ENCODE measurements at places on chromosomes 2 and 18.

DNA sequence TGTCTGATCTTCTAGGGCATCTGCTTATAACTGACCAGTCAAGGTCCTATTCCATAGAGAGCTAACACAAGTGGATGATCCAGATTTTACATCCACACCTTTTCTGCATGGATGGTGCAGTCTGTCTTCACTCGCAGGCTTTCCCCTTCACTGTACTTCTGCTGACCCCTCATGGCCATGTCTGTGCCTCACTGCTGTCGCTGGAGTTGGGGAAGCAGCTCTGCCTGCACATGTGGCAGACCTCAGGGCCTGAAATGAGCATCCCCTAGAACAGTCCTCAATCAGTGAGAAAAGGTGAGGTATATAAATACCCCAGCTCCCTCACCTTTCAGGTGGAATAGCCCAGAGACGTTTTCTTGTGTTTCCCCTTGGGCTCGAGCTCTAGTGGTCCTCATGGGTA lies 233.8 kb downstream of the ANKRD36B start:
- no peak for DNase-seq

- no peak for DNase-seq
Measured at GRCh38 chr2:101581675-101582299, 106.9 kb upstream of the RFX8 start.

- DNase-seq, result no peak
Measured at GRCh38 chr2:166365803-166366420, 9.8 kb downstream of the SCN9A start.

- DNase-seq, result no peak
Measured at GRCh38 chr2:124018890-124019289, 6.2 kb upstream of the CNTNAP5 start.

- DNase-seq, result no peak
Measured at GRCh38 chr18:62710417-62710816, 4.9 kb upstream of the PHLPP1 start.

DNA sequence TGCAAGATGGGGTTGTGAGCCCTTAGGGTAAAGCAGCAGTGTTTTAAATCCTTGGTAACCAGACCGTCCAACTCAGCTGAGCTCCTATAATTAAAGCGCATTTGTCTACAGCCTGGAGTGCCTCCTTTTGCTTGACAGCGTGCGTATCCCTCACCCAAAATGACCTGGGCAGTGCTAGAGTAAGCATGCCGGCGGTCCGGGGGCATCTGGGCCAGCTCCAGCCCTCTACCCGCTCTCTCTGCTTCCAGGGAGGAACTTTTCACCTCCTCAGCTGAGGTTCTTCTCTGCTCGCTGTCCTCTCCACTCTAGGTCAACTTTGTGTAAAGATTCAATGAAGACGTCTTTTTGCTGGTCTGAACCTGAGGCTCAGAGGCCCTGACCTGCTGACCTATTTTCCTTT lies 102.4 kb upstream of the TPO start:
- no peak for DNase-seq

DNA sequence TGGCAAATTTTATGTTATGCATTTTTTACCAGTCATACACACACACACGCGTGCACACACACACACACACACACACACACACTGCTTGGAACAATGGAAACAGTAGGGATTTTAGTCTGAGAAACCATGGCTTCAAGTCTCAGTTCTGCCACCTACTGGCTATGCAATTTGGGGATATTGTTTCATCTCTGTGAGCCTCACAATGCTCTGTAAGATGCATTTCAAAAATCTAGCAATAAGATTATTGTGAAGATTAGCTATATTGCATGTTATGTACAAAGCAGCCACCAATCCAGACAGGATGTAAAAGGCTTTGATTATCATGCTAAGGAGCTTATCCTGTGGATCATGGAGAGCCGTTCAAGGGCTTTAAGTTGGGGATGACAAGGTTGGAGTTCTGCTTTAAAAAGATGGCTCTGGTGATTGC lies 401.4 kb downstream of the NBAS start:
- DNase-seq, result no peak

GRCh38 chr2:99350194-99350593 lies 13.0 kb downstream of the EIF5B start:
- DNase-seq, result no peak

GRCh38 chr2:37143974-37144373 lies 12.8 kb downstream of the EIF2AK2 start:
- no peak for DNase-seq

- DNase-seq, result no peak
Measured at GRCh38 chr2:169005994-169006393, 25.1 kb downstream of the ABCB11 start.

DNA sequence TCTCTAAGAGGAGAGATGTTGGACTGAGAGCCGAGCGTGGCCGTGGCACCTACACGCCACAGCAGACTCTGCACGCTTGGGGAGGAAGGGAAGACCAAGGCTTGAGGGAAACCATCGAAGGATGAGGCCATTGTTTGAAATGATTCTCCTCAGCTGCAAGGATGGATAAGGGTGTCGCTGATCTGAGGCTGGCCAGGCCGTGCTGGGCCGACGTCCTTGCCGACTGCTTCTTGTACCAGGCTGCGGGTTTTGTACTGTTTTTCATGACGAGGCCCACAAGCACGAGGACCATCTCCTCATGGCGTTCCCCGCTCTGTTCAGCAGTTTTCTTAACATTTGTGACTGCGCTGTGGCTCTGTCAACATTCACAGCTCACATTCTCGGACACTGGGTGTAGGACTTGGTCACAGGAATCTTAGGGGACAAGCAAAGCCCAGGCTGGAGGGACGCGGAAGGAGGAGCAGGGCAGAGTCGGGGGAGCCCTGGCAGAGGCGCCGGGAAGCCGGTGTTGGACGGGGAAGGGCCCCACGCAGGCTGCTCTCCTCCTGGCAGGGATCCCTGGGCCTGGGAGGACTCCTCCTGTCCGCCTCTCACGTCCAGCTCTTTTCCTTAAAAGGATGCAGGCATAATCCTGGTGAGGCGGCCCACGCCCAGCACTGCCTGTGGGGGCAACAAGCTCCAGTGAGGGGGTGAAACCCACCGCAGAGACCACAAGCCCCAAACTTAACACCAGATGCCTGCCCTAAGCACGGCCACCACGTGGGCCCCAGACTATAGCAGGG lies 259.0 kb upstream of the SALL3 start:
- DNase-seq, result no peak
